Activated CD4-positive, CD25-positive, alpha-beta regulatory T cell treated with anti-CD3 and anti-CD28 coated beads, Interleukin-2, amount 50 U/mL, for 24 hours (primary cell): ENCODE measurements at places on chromosomes 6 and 20.

GRCh38 chr6:119310486-119311036 is 39.0 kb downstream of the MAN1A1 start:
- ATAC-seq, result no peak

GRCh38 chr6:105215506-105215905 is 35.7 kb upstream of the POPDC3 start:
- no peak for ATAC-seq

DNA sequence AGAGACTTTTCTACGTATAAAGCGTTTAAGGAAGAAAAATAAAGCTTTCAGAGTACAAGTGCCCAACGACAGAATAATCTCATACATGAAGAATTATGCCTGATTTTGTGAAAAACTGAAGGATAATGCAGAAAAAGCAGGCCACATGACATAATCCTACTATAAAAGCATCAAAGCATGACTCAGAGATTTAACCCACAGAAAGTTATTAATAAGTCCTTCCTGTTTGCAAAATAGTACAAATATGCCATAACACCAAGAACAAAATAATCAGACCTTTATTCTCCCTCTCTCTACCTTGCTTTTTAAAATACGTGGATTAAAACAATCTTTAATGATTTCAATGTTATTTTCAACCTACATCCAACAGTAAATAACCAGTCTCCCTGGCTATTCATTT is 118.6 kb upstream of the BCLAF1 start:
- no peak for ATAC-seq

DNA sequence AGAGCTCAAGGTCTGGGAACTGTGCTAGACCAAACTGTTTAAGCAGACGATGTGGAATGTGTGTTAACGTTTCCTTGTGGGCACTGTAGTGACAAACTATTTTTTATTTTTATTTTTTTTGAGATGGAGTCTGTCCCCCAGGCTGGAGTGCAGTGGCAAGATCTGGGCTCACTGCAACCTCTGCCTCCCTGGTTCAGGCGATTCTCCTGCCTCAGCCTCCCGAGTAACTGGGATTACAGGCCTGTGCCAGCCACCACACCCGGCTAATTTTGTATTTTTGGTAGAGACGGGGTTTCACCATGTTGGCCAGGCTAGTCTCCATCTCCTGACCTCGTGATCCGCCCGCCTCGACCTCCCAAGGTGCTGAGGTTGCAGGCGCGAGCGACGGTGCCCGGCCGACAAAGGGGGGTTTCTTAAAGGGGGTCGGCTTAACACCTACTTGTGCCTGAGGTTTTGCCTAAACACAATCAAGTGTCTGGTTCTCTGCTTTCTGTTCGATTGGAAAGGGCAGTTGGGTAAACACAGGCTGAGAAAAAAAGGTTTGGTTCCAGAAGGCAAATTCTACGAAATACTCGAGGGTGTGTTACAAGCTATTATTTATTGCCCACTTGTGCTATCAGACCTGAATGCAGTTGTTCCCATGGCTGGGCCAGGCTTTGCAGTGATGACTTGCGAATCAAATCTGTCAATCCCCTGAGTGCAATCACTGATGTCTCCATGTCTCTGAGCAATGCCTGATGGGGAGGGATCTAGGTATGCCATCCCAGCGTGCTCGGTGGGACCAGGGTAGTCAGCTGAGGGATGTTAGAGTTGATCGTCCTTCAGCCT is 1.3 kb downstream of the NOP56 start:
- ATAC-seq, result no peak

DNA sequence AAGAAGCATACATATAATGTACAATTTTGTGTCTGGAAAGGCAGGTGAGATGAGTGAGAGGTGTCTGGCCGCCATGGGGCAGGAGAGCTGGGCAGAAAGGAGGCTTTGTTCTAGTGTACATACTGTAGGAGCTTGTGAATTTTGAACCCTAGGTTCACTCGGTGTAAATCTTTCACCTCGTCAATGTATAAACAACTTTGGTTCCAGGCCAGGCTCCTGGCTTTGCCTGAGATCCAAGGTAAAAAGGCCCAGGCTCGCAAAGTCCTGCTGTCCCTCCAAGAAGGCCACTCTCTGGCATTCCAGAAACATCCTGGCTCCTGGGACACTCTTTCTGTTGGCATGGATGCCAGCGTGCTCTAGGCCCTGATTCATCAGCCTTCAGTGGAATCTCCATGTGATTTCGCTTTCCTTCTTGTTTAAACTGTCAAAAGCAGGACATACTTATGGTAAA is 7.1 kb upstream of the SLC22A7 start:
- ATAC-seq, result no peak

DNA sequence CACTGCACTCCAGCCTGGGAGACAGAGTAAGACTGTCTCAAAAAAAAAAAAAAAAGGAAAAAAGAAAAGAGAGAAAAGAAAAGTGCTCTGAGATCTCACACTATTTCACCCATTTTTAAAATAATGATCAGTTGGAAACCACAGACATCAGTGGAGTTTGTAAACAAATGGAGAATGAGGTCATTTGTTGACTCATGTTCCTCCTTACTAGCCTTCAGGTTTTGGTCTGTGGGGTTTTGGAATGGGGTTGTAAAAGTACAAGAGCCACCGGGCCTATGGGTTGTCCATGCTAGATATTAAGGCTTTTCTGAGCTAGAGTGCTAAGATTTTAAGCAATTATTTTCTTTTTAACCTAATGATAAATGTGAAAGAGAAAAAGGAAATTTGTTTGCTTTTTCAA is 104.4 kb upstream of the PRL start:
- no peak for ATAC-seq

DNA sequence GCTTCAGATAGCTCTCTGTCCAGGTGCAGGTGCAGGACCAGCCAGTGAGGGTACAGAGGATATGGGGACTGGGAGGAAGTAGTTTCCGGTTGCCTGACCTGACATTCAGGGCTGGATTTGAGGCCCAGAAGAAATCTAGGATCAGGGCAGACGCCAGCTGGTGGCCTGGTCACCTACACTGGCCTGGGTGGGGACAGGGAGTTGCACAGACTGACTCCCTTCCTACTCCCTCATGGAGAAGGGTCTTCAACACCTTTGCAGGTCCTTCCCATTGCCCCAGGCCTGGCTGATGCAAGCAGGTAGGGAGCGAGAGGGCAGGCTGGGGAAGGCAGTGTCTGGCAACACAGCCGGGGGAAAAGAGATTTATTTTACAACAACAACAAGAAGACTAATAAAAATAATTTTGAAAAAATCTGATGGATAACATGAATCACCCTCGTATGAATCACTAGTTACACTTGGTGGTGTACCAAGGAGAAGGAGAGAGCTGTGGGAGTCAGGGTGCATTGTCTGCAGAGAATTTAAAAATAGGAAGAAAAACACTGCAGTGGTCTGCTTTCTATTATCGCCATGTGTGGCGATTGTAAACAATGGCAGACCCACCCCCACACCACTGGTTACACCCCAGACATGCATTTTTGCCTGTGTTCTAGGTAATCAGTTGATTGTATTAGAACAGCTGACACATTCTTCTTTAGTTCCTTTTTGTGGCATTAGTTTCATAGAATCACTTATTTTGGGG is 62.3 kb upstream of the SNX9 start:
- ATAC-seq, result peak; percentile 17

GRCh38 chr6:24856901-24857670 is 58.4 kb upstream of the ARMH2 start:
- ATAC-seq, result peak; percentile 72

- no peak for ATAC-seq
These were observed 43.5 kb downstream of the FAM184A start for GRCh38 chr6:119034827-119035458.

DNA sequence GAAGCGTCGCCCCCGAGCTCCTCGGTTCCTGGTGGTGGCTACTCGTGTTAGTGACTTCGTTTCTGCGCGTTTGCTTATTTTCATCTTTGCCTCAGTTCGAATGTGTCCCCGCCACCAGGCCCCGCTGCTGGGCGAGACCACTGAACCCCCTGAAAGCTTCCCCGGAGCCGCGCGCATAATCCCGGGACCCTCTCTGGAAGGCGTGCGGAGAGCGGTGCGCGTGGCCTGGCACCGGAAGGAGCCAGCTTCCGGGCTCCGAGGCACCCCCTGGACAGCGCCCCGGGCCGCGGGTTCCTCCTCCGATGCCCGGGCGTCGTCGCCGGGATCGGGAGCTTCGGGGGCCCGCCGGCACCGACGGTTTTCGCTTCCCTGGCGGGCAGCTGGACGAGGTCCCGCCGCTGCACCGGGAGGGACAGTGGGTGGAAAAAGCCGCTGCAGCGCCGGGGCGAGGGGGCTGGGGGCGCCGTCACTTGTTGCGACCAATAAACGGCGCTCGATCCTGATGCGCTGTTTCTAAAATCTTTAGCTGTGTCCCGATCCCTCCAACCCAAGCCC is 643 bp upstream of the SLC35D3 start:
- ATAC-seq, result no peak

GRCh38 chr6:150175586-150176151 is 32.8 kb downstream of the PPP1R14C start:
- ATAC-seq, result no peak

- no peak for ATAC-seq
These were observed 217.5 kb downstream of the CD83 start for GRCh38 chr6:14335071-14335470.
